ENCODE measurements at places on chromosomes 7 and 10. TPM values are rescaled to one million over a fixed set of nuclear protein-coding genes. Genes with fewer than 3 reads are reported as not detected.
A peak's percentile ranks its signal among the peaks of the same experiment; 100 is the strongest.

SPDYE16 gene
- total RNA-seq = not detected

GRCh38 chr10:31368724-31369123, 49.7 kb downstream of the ZEB1 start:
- no peak for DNase-seq

HOXA1 gene
- total RNA-seq = 0.31 TPM

GRCh38 chr7:128065872-128066271, 34.6 kb upstream of the LRRC4 start:
- DNase-seq = no peak

ARF5 gene
- 127 TPM for total RNA-seq

GRCh38 chr10:119801176-119801575, 71.5 kb downstream of the MCMBP start:
- DNase-seq = no peak

DNA sequence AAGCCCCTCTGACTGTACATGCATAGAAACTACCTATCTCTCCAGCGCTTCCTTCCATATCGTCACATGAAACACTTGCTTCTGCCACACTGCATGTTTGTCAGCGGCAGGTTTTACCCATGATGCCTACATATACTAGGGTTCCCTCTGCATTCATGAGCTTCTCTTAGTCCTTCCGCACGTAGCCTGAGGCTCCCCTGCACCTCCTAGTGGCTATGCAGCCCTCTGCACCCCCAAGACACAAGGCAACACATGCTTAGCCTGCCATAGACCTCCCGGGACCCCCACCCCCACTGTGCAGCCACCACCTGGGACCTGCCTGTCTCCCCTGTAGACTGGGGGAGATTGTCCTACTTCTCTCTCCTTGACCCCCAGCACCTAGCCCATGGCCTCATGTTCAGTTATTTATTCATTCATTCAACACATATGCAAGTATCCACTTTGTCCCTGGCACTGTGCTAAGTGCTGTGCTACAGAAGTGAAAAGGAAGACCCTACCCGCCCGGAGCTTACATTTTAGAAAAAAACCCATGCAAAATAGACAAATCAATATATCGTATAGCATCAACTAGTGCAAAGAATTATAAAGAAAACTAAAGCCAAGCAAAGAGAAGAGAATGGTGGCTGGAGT, 23.5 kb downstream of the TMEM273 start:
- peak; percentile 62 for DNase-seq

DNA sequence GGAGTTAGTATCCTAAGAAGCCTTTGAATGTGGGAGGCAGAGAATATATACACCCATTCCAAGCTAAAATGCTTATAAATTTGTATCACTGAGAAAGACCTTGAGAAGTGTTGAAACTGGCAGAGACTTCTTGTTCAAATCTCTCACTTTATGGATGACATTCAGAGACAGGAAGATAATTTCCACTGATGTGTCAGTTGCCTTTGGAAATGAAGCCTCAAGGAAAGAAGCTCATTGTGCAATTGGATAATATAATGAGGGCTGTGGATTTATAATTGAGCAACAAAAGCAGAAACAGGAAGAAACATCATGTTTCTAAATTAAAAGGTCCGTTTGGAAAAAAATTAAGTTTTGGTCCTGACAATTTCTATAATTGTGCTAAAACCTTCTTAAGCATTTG, 789.9 kb upstream of the IGFBP3 start:
- no peak for DNase-seq

DNA sequence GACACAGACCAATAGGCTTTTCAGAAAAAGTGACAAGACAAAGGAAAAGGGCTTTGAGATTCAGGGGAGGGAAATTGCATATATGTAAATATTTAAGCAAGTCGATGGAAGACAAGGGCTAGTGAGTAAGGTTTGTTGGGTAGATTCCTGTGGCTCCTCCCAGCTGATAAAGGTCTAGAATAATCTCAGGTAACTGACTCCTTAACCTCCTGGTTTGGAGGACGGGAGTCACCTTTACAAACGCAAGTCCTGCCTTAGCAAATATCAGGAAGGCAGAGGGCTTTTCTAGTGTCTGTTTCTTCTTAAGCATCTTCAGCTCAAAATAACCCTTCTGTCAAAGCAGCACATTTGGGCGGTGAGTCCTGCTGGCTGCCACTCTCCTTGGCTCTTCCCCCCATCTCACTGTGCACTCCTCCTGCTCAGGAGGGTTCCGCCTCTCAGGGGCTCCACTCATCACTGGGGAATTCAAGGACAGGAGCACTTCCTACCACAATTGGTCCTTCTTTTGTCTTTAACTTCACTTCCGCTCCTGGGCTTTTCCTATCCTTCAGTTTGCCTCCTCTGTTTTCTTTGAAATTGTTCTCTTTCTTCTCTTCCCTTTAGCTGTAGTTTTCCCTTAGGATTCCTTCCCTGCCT, 496.3 kb upstream of the KLF6 start:
- no peak for DNase-seq

Data from lung (tissue), 17 donors.